Activated T-cell treated with anti-CD3 and anti-CD28 coated beads, Interleukin-2, amount 50 U/mL, for 24 hours (primary cell): ENCODE measurements at places on chromosomes 6 and 20.

- no peak for DNase-seq
Observed at GRCh38 chr20:24683676-24684075, 214.2 kb downstream of the SYNDIG1 start.

- DNase-seq, result no peak
Observed at GRCh38 chr6:32685603-32686002, 19.1 kb upstream of the HLA-DQB1 start.

DNA sequence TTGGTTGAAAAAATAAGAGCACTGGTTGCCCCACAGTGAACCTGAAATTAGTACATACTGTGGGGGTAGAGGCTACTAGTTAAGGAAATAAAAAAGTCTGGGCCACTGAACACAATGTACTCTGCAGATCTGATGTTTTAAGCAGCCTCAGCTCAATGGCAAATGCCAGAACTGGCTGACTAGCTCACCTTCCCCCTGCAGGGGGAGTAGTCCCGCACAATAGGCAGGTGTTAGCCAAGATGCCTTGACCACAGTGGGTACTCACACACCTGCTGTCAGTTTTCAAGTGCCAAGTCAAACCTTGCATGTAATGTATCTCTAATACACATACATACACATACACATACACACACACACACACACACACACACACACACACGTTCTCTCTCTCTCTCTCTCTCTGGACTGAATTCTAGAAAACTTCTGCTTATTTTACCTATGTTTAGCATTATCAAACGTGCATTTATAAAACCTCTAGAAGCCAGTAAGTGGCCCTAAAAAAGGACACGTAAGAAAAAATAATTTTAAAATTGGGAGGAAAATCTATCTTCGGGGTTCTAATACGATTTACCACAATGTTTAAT is 36.1 kb downstream of the GMDS start:
- no peak for DNase-seq

GRCh38 chr6:149223904-149224351 is 93.6 kb upstream of the TAB2 start:
- no peak for DNase-seq

GRCh38 chr6:69894578-69895347 is 28.4 kb downstream of the COL19A1 start:
- DNase-seq, result no peak

DNA sequence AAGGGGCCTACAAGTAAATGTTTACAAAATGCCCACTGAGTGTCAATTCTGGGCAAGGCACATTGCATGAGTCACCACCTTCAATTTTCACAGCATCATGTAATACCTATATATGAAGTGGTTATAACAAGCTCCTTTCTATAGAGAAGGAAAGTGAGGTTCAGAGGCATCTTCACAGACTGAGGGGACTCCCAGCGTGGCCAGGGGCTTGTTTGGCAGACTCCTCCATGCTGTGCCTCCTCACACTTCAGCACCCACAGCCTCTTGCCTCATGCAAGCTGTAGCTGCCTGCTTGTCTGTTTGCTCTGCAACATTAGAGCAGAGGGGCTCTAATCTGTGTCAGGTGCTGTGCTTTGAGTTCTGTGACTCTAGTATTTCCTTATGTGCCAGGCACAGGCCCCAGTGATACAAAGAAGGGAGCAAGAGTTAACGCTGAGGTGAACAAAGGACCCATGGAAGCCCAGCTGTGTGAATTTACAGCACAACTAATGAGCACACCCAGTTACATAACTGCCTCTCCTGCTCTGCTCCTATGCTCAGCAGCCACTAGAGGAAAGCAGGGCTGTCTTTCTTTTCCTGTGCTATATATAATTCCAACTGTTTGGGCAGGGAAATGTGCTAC is 72.3 kb downstream of the ZHX3 start:
- no peak for DNase-seq

GRCh38 chr6:116666869-116667268 is 1.7 kb downstream of the ZUP1 start:
- DNase-seq, result no peak

- no peak for DNase-seq
Observed at GRCh38 chr6:116049321-116049720, 11.4 kb downstream of the FRK start.
